ENCODE measurements at places on chromosomes 16 and 17.

GRCh38 chr16:30777591-30778297 is 9.3 kb downstream of the ZNF629 start:
- DNase-seq: no peak

GRCh38 chr16:80577485-80578280 is 36.9 kb downstream of the DYNLRB2 start:
- no peak for DNase-seq

GRCh38 chr17:9144502-9145249 is 123.4 kb downstream of the NTN1 start:
- no peak for DNase-seq

- no peak for DNase-seq
Observed at GRCh38 chr17:61496957-61497653, 44.9 kb downstream of the TBX4 start.

GRCh38 chr17:21034340-21035235 is 8.2 kb downstream of the USP22 start:
- DNase-seq: peak; percentile 81

DNA sequence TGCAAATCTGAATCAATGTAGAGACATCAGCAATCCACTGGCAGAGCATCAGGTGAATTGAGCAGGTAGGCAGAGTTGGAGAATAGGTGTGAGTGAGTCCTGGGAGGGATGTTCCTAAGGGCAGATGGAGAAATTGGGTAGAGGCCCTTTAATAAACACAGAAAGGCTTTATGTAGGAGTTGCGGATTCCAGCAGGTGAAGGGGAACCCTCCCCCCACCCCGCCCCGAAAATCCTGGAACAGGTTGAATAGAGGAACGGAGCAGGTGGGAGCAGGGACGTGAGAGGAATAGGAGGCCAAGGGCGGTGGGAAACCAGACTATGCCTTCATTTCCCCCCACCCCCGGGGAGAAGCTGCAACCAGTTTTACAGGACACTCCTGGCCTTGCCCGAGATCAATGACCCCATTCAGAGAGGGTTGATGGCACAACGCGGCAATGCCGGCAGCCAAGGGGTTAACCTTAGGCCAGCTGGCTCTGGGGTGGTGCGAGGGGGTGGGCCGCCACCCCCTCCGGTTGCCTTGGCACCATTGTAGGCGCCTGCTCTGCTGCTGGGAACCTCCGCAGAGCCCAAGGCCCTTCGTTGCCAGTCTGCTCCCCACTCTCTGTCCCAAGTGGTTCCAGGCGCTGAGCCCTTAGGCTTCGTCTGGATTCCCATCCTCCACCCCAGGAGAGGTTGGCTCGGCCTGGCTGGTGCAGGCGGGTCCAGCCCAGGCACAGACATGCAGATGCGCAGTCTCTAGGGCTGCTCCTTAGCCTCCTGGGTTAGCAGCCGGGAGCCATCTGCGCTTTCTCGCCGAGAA is 814 bp upstream of the RUNDC3A start:
- DNase-seq: no peak

- DNase-seq: no peak
Observed at GRCh38 chr16:86391984-86392383, 118.3 kb upstream of the FOXF1 start.

- DNase-seq: no peak
Observed at GRCh38 chr16:1471569-1472194, 3.1 kb downstream of the CLCN7 start.

- no peak for DNase-seq
Observed at GRCh38 chr16:56382901-56383355, 42.4 kb downstream of the AMFR start.

GRCh38 chr17:2796164-2797125 is at the start of gene RAP1GAP2:
Gene RAP1GAP2 (plus strand): TSS chr17:2796438. CDS start chr17:2796528, 90 bp downstream.
- DNase-seq: peak; percentile 90

DNA sequence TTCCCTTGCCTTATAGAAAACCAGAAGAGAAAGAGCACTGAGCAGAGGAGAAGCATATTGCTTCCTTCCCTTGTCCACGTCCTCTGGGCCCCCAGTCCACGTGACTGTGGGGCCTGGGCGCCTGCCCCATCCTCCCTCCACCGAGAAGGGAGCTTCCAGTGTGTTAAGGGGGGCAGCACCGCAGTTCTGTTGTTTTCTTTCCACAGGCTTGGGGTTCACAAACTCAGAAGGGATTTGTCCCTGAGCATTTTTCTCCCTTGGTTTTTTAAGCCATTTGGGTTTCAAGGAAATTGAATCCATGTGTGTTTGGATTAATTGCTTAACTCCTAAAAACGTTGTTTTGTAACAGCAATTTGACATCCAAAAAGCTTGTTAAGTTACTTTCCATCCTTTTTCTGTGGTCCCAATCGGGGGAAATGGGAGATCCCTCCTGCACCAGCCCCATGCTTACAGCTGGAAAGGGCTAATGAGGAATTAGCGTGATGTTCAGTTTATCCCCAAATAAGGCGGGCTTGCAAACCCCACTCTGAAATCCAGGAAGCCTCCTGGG is 347.5 kb upstream of the TNRC6C start:
- DNase-seq: no peak

- peak; percentile 67 for DNase-seq
Observed at GRCh38 chr17:48908853-48909394, 717 bp downstream of the UBE2Z start.

DNA sequence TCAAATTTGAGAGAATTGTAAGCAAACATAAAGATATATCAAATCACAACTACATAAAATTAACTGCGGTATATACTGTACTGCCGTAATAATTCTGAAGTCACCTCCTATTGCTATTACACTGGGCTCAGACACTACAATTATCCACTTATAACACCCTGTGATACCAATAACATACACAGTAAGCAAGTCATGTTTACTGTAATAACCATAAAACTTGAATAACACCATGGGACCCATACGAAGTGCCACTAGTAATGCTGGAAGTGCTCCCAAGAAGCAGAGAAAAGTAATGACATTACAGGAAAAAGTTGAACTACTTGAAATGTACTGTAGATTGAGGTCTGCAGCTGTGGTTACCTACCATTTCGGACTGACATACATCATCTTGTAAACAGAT is 24.0 kb downstream of the CMC2 start:
- no peak for DNase-seq

GRCh38 chr16:79509211-79509631 is 91.3 kb downstream of the MAF start:
- peak; percentile 47 for DNase-seq

DNA sequence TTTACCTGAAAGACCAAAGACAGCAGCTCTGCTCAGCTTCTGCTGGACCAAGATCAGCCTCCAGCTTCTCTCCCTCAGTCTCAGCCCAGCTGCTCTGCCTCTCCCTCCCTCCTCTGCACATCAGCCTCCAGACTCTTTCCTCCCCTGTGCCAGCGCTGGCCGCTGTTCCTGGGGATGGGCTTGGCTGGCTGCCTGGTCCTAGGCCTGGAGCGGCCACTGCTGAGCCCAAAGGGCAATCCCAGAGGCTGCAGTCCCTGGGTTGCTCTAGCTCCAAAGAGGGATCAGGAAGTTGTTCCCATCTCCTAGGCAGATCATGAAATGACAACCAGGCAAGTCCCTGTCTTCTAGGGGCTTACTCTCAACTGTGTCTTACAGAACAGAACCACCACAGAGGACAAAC is 31.3 kb downstream of the DCUN1D3 start:
- no peak for DNase-seq

DNA sequence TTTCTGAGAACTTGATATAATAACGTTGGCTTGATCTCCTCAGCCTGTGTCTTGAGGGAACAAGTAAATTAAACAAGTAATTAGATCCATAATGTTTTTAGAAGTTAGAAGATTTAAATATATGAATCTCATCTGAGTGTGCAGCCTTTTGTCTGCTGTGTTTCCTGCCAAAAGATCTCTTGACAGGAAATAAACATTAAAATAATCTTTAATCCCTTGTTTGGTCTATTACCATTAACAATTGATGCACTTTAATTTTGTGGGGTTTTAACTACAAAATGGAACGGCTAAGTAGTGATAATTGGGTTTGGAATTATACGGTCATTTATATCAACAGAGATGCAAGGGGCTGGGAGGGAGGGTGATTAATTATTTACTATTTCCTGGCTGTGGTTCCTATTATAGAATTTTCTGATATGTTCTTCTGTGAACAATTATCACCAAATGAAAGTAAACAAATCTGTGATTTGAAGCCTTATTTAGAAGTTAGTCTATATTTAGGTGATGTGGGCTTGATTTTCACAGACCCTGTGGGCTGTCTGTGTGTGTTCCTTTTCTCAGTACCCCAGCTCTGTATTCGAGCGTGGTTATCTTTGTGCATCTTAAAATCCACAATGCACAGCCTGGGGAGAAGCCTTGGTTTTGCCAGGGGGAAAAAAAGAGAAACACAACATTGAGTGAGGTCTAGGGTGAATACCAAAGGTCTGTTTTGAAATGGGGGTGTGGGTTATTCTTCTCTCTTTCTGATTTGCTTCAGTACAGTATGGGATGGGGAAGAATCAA is 556.1 kb downstream of the WWOX start:
- DNase-seq: no peak

DNA sequence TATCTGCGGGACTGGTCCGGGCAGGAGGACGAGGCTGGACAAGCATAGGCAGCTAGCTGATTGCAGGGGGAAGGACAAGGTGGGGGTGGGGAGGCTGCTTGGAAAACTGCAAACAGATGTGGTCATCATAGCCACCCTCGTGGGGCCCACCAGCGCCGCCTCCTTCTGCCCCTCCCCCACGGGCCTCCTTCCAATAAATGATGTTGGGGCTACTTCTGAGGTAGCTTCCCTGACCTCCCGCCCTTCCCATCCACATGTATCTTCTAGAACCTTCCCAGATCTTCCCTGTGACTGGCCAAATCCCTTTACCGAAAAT is 12.3 kb upstream of the CDC42EP4 start:
- no peak for DNase-seq

GRCh38 chr17:57697891-57698711 is 47.0 kb downstream of the CCDC182 start:
- peak; percentile 2 for DNase-seq

DNA sequence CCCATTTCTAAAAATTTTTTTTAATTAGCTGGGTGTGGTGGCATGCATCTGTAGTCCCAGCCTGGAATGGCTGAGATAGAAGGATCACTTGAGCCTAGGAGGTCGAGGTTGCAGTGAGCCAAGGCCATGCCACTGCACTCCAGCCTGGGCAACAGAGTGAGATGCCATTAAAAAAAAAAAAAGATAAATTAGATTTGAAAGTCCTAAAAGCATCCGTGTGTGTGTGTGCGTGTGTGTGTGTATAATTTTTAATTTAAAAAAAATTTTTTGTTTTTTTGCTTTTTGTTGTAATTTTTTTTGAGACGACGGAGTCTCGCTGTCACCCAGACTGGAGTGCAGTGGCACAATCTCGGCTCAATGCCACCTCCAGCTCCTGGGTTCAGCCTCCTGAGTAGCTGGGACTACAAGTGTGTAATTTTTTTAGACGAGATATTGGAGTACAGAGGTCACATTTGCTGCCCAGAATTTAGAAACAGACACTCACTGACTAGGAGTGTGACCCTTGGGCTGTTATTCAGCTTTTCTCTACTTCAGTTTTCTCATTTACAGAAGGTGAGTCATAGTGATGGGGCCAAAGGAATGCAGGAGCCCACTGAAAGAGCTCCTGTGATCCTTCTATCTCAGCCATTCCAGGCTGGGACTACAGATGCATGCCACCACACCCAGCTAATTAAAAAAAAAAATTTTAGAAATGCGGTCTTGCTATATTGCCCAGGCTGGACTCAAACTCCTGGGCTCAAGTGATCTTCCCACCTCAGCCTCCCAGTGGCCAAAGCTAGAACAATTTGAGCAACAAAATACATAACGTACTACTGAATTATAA is 25.5 kb upstream of the TBX4 start:
- no peak for DNase-seq

- DNase-seq: no peak
Observed at GRCh38 chr16:87856791-87857228, 12.5 kb downstream of the SLC7A5 start.

GRCh38 chr17:34799751-34800150 is 161.5 kb downstream of the CCT6B start:
- no peak for DNase-seq

DNA sequence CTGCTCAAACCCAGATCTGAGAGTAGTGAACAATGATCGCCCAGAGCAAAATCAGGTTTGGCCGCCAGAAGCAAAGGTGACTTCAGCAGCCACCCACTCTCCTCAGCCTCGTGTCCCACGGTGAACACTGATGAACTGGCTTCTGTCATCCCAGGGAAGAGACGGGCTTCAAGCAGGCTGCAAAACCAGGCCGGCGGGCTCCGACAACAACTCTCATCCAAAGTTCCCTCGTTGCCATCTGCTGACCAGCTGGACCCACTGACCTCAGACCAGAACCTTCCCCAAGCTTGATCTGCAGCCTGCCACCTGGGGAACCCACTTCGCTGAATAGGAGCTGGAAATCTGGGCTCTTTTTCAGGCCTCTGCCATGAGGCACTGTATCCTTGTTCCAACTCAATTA is 69.6 kb upstream of the MRTFB start:
- DNase-seq: no peak

GRCh38 chr17:38334480-38335364 is 9.0 kb downstream of the GPR179 start:
- DNase-seq: no peak

DNA sequence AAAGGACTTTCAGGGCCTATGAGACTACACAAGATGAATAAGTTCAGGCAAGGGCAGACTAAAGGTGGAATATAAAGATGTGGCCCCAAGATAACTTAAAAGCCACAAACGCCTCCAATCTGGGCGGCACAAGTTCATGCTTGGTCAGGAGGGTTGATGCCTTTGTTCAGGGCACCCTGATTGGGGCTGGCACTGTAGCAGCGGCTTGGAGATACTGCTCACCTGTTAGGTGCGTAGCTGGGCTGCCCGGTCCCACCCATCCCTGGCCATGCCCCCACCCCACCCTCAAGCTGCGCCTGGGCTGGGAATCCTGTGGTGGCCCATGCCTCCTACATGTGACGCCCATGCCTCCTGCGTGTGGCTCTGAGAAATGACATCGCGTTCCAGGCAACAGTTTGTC is 12.5 kb upstream of the SLC13A2 start:
- DNase-seq: no peak

DNA sequence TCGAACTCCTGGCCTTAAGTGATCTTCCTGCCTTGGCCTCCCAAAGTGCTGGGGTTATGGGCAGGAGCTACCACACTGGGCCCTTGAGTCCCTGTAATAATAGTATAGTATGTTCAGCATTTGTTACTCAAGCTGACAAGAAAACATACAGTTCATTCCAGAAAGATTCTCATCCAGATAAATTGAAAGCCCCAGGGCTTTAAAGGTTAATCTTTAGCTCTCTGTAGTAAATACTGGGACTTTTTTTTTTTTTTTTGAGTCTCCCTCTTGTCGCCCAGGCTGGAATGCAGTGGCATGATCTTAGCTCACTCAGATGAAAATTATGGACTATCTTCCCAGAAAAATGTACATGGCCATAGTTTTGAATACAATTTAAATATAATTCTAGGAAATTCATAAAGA is 11.0 kb downstream of the BRCA1 start:
- DNase-seq: no peak

GRCh38 chr17:36184023-36184765 is 7.8 kb upstream of the TBC1D3B start:
- DNase-seq: peak; percentile 33

GRCh38 chr16:11201498-11202259 is 54.3 kb downstream of the SOCS1 start:
- DNase-seq: peak; percentile 68
